NCI-H1105 (cell line): ENCODE measurements at places on chromosomes 1 and 21.

DNA sequence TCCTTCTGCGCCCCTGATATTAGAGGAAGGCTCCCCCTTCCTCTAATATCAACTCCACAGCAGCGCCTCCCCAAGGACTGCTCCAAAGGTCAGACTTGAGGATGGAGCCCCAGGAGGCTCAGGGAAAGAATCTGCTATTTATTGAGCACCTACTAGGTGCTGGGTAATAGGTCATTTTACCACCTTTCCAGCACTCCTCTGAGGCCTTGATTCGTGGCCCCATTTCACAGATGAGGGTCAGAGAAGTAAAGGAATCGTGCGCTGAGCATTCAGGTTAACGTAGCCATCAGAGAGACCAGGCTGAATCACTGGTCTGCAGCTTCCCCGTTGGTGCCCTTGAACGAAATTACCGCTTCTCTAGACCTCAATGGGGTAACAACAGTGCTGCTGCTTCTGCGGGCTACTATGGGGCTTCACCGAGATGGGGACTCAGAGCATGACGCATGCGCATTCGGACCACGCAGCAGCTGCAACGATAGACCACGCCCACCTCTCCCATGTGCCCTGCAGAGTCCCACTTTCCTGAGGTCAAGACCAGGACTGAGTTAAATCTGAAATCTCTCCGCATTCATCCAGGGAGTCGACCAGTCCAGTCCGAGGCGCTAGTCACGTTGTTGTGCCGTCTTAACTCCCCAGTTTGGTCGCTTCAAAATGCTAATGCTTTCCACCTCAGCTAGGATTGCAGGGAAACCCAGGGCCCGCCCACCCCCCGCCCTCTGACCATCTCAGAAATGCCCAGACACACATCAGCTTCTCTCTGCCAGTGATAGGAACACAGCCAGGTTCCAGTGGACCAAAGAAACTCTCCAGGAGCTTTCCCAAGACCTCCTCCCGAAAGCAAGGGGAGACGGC, 12.9 kb downstream of the CAMK2N1 start:
- no peak for DNase-seq

DNA sequence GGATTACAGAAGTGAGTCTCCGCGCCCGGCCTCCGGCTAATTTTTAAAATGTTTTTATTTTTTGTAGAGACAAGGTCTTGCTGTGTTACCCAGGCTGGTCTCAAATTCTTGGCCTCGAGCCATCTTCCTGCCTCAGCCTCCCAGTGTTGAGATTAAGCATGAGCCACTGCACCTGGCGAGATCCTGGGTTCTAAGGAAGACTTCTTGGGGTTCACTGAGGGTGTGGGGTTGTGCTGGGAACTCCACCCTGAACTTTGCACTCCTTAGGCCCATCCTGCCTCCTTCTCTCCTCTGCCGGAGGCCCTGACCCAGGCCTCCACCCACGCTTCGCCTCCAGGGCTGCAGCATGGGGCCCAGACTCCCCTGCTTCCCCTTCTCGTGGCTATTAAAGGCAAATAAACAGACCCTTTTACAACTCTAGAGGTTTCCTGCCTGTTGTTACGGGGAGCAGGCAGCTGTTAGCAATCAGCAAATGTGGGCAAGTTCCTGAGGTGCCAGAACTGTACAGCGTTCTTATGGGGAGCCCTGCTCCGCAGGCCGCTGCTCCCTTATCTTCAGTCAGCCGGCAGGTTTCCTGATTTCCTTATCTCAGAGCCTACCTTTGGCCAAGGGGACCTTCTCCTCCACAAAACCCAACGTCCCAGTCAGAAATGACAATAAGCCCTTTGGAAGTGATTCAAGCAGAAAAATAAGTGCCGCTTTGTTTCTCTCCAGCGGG, 41.0 kb upstream of the LIN9 start:
- DNase-seq: no peak

- DNase-seq: no peak
Measured at GRCh38 chr1:247825362-247825761, 1.4 kb upstream of the OR14A16 start.

GRCh38 chr1:197307551-197307950, 39.5 kb downstream of the CRB1 start:
- DNase-seq: no peak

DNA sequence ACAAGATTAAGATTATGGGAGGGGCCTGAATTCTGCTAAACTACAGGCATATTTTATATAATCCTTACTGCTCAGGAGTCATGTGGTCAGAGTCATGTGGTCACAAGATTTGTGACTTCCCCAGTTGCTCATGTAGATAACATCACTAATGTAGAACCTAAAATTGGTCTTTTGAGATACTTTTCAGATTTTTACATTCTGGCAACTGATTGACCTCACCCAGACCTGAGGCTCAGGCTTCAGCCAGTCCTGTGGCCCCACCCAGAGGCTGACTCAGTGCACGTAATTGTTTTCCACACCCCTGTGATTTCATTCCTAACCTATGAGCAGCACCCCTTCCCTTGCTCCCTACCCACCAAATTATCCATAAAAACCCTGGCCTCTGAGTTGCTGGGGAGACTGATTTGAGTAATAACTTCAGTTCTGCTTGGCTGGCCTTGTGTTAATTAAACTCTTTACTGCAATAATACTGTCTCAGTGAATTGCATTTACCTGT, 41.7 kb upstream of the ZNF326 start:
- no peak for DNase-seq

DNA sequence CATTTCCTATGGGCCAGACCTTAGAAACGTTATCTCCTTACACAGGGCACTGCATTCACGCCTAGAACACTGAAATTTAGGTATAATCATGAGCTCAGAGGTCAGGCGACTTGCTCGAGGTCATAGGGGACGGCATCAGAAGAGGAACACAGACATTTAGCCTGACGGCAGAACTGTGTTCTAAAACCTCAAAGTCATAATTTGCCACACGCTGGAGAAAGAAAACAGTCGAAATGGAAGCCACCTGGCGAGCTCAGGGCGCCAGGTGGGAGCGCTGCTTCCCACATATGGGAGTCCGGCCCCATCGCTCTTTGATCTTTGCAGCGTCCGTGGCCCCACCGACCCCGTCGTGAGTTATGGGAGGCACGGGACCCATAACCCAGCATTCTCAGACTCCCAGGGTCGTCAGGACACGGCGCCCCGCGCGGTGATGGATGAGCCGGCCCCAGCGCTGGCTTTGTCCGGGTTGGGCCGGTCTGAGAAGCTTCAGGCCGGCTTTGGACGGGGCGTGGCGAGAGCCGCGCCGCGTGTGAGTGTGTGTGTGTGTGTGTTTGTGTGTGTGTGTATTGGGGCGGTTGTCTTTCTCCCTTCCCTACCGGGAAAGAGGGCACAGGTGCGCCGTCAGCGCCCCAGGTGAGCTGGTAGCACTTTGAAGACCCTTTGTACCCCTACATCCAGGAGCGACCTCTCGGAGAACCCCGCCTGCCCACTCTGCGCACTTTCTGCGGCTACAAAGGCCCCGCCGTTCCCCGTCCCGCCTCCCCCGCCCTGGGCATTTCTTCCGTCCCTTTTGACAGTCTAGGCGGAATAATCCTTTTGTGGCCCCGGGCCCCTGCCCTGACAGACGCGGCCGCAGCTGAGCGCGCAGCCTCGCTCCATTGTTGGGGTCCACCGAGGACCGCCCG, 861 bp upstream of the DRAXIN start:
- DNase-seq: peak; percentile 24

DNA sequence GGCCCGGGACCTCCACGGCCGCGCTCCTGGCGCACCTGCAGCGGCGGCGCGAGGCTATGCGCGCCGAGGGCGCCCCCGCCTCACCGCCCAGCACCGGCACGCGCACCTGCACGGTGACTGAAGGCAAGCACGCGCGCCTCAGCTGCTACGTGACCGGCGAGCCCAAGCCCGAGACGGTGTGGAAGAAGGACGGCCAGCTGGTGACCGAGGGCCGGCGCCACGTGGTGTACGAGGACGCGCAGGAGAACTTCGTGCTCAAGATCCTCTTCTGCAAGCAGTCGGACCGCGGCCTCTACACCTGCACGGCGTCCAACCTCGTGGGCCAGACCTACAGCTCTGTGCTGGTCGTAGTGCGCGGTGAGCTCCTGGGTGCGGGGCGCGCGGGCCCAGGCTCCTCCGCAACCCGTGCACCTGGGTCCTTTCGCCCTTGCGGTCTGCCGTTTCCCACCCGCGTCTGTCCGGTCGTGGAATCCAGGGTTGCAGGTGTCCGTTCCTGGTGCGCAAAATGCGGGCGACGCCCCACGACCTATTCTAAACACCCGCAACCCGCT, 4.6 kb downstream of the OBSCN start:
- DNase-seq: no peak

DNA sequence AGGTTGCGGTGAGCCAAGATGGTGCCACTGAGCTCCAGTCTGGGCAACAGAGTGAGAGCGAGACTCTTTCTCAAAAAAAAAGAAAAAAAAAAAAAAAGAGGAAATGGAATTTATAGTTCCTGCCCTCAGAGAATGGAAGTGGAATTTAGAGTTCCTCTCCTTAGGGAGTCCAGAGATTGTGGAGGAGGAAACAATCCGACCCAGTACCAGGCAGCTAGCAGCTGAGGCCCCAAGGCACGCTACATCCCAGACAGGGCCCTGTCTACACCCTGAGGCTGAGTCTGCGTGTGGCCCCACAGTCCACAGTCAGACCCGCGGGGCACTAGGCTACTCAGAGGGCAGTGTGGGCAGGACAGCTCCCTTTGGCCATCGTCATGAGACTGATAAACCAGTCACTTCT, 1.9 kb upstream of the MFN2 start:
- no peak for DNase-seq

DNA sequence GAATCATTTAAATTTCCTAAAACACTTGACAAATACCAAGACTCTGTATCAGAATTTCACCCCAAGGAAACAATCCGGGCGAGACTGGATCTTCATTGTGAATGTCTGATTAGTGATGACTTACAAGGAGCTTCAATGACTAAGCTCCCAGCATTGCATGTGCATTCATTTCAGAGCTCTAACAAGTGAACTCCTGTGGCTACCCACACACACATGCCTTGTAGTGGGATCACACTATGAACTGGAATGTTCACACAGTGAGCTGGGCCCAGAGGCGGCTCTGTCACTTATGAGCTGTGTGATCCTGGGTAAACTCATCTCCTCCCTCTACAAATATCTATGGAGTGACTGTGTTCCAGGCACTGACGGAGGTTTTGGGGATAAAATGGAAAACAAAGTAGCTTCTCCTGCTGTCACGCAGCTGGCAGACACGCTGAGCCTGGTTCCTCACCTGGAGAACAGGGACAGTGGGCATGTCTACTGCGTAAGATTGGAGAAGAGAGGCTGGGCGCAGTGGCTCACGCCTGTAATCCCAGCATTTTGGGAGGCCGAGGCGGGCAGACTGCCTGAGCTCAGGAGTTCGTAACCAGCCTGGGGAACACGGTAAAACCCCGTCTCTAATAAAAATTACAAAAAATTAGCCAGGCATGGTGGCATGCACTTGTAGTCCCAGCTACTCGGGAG, 56.9 kb downstream of the CLSTN1 start:
- no peak for DNase-seq

DNA sequence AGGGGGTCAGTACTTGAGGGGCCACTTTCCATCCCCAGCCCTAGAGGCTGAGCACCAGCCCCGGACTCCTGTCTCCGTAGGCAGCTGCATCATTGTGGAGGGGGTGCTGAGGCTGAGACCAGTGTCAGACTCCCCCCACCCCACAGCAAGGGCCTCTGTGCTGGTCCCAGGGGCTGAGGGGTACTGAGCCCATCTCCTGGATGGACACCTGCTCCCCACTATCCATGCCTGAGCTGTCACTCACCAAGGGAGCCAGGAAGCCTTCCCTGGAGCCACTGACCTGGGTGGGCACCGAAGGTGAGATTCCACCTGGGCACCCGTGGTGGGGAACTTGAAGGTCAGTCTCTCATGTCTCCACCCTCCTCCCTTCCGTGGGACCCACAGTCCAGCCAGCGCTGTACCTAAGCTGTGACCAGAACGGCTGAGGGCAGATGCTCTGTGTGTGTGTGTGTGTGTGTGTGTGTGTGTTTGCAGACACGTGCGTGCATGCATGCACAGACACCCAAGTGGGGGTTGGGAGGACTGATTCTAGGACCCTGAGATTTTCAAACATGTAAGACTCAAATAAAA, 9.3 kb downstream of the DISP3 start:
- DNase-seq: no peak

DNA sequence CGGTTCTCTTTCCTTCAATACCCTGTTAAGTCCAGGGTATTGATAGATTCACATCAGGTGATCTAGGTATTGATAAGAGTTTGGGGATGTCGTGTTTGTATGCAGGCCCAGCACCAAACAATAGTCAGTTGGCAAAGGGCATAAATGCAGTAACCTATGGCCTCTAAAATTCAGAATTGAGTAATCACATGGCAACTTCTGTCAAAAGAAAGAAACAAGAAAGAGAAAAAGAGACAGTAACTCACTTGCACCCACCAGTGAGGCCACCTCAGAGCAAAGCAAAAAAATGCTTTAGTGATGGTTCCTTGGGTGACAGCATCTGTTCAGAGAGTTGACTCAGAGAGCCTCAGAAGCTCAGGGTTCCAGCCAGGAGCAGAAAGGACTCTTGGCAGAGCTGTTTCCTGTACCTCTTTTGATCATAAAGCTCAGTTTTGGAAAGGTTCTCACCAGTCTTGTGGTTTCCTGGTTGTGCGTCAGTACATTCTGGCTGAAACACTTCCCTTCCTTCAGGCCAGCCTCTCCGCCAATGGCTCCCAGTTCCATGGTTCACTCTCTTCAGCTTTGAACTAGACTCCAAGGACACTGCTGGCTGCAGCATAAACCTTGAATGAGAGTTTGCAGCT, 70.1 kb upstream of the GORAB start:
- no peak for DNase-seq

GRCh38 chr1:173422456-173422976, 54.6 kb upstream of the PRDX6 start:
- no peak for DNase-seq

DNA sequence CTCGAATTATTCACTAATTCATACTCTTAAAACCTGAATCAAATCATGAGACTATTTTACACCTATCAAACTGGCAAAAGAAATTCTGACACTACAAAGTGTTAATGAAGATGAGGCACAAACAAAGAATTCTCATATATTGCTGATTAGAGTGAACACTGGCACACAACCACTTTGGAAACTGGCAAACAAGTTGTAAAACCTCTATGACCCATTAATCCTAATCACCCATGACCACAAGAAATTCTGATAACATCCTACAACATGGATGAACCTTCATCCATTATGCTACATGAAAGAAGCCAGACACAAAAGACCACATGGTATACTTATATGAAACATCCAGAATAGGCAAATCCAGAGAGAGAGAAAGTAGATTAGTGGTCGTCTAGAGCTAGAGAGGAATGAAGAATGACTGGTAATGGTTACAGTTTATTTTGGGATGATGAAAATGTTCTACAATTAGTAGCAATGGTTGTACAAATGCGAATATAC, 8.5 kb downstream of the GPBP1L1 start:
- DNase-seq: no peak

DNA sequence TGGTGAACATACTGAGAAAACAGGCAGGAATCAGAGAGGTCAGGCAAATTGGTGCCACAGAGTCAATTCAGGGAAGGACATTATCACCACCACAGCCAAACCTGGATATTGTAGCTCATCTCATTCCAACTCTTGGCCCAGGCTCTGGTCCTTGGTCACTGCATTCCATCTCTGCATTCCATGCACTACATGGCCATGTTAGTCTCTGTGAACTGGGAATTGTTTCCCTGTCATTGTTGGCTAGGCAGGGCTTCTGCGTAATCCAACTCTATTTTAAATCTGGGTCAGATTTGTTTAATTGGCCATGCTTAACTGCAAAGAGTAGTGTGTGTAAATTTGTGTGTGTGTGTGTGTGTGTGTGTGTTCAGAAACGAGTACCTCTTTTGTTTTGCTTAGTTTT, 837.6 kb upstream of the ADAMTS5 start:
- no peak for DNase-seq

GRCh38 chr1:119582801-119583200, 65.3 kb downstream of the ZNF697 start:
- DNase-seq: peak; percentile 18

- no peak for DNase-seq
Measured at GRCh38 chr21:17053321-17053720, 459.5 kb upstream of the CXADR start.
